Activated gamma-delta T cell (primary cell): ENCODE measurements at places on chromosomes 1 and 21.

GRCh38 chr1:158103861-158104522, 76.7 kb upstream of the CD1D start:
- no peak for DNase-seq

DNA sequence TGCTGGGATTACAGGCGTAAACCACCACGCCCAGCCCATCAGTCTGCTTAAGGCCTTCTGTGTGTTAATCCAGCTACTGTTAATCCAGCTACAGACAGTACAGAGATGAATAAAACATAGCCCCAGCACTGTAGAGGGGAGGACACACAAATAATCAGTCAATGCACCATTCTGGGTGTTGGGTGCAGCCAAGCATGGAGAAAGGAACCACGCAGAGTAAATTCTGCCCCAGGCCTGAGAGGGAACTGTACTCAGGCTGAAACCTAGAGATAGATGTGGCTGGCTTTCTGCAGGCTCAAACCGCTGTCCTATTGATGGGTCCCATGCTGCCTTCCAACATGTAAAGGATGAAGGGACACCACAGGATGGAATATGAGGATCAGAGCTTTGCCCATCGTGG, 136.8 kb upstream of the IGSF21 start:
- DNase-seq = no peak

GRCh38 chr1:233269656-233270055, 25.9 kb downstream of the PCNX2 start:
- DNase-seq = no peak

DNA sequence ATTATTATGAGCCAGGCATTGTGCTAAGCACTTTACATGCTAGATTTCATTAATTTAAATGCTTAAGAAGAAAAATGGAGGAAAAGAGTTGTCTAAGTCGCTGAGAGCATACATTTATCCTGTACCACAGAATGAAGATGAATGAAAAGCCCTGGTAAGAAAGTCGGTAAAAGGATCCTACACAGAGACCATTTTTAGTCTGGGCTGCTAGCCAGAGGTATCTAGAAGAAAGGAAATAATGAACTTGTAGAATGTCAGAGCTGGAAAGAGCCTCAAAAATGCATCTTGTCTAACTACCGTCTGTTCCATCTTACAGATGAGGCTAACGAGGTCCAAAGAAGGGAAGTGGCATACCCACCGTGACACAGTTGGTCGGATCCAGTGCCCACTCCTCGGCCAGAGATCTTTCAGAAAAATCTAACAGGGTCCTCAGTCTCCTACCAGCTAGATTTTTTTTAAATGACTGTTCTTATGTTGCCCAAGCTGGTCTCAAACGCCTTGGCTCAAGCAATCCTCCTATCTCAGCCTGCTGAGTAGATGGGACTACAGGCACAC, 12.2 kb upstream of the TNR start:
- no peak for DNase-seq

- DNase-seq = no peak
Observed at GRCh38 chr1:77623066-77623465, 59.4 kb downstream of the ZZZ3 start.

GRCh38 chr1:227607336-227607898, 44.1 kb downstream of the ZNF678 start:
- DNase-seq = no peak

DNA sequence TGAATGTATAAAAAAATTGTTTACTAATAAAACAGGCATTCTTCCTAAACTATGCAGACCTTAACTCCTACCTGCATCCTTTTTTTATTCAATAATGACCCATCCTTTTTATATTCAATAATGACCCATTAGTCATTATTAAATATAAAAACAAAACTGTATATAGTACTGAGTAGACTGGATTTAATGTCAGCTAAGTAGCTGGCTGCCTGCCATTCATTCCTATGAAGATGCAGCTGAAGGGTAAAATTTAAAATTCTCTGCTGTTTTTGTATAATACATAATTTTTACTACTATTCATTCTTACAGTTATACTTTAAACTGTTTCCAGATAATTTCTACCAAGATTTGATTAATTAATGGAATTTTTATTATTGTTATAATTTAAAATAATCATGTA, 79.3 kb downstream of the DENND1B start:
- no peak for DNase-seq

DNA sequence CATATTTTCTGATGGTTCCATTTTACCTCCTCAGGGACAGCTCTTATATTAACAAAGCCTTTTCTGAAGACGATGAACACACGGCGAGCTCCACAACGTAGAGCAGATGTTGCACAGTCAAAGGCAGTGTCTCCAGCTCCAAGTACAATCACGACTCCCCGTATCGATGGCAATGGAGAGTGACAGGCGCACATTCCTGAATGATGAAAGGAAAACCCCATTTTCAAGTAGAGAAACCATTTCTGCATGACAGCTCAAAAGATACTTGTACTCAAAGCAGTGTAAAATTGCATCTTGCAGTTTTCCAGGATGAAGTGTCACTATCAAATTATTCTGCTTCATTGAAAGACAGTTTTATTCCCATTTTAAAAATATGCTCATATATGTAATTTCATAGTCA, 327.6 kb downstream of the DPYD start:
- no peak for DNase-seq

DNA sequence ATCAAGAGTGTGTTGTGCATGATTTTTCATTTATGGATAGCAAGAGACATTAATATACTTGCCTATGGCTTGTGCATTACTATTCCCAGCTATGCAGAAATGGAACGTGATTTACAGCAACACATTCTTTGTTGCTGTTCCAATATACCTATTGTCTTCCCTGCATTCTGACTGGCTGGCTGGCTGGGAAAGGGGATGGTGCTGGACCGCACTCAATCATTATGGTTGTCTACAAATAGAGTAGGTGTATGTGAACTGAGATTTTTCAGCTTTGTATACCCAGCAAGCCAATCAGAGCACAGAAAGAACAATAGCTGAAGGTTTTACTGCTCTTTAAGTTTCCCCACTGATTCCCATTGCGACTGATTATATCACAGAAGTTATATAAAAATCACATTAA, 167.5 kb downstream of the ATG4C start:
- no peak for DNase-seq

GRCh38 chr1:186060226-186060625, 314.8 kb downstream of the TPR start:
- no peak for DNase-seq

GRCh38 chr1:6491480-6491962, at the start of gene PLEKHG5:
Gene PLEKHG5 (minus strand): TSS chr1:6491667. CDS start chr1:6477571, 14,096 bp downstream.
- no peak for DNase-seq

DNA sequence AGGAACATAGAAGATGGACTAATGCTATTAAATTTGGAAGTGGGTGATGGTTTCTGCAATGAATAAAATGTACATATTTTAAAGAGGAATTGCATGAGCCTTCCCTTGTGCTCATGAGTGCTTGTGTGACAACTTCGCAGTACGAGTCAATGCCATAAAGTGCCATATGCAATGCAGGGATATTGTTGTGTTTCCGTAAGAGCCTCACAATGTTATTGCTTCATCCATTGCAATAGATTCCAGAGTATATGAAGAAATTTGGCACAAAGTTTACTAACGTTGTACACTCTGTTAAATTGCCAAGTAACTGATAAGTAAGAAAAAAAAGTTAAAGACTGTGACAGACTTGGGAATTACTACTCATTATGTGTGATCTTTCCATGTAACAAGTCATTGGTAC, 22.3 kb downstream of the BTG3 start:
- no peak for DNase-seq

DNA sequence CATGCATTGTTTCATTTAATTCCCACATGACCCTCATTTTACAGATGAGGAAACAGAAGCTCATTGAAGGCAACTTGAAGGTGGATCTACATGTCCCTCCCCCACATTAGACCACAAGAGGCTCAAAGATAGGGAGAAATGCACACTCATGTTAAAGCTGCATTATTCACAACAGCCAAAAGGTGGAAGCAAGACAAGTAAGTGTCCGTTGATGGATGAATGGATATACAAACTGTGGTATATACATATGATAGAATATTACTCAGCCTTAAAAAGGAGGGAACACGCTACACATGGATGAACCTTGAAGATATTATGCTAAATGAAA, 149.7 kb upstream of the JUN start:
- DNase-seq = no peak
